ENCODE measurements at places on chromosomes 7 and 10.

- no peak for DNase-seq
These were observed 238.9 kb downstream of the CAMK1D start for GRCh38 chr10:12588091-12588860.

GRCh38 chr10:102935939-102936605 lies 18.0 kb downstream of the CNNM2 start:
- DNase-seq: no peak

GRCh38 chr10:46022978-46023702 lies 7.3 kb downstream of the NCOA4 start:
- peak; percentile 98 for DNase-seq

GRCh38 chr7:111107579-111107978 lies 16.7 kb downstream of the LRRN3 start:
- DNase-seq: no peak

GRCh38 chr7:94374231-94374630 lies 20.5 kb upstream of the COL1A2 start:
- DNase-seq: no peak

- DNase-seq: no peak
These were observed 141.3 kb upstream of the ZMIZ1 start for GRCh38 chr10:78927257-78927995.

DNA sequence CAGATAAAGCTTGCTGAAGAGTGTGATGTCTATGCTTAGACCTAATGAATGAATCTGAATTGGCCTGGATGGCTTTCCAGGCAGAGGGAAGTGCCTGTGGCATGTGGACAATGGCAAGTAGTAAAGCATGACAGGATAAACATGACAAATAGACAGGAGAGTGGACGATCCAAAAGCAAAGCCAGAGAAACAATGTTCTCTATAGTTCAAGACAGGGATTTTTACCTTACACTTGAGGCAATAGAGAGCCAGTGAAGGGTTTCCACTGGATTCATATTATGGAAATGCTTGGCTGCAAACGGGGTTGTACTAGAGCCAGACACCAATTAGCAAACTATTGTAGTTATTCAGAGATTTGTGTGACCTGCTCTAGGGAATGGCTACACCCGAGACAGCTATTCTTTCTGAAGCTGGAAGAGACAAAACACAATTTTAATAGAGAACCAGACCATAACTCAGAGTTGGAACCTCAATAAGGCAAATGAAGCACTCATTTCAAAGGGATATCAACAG lies 2.3 kb downstream of the AGMO start:
- no peak for DNase-seq

DNA sequence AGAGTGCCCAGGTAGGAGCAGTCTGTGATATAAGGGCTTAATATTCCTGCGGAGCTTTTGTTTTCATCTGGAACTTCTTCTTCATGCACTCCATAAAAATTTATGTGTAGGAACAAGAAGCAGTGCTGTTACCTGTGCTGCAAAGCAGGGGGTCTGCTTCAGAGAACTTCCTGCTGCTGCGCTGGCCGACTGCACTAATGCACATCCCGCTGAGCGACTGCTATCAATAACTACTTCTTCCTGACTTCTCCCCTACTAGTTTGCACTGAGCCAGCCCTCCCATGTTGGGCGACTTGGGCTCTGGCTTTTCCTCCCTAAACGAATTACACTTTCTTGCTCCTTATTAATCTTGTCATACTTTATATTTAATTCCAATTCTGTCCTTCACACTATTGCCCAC lies 150.3 kb downstream of the NEBL start:
- DNase-seq: no peak

DNA sequence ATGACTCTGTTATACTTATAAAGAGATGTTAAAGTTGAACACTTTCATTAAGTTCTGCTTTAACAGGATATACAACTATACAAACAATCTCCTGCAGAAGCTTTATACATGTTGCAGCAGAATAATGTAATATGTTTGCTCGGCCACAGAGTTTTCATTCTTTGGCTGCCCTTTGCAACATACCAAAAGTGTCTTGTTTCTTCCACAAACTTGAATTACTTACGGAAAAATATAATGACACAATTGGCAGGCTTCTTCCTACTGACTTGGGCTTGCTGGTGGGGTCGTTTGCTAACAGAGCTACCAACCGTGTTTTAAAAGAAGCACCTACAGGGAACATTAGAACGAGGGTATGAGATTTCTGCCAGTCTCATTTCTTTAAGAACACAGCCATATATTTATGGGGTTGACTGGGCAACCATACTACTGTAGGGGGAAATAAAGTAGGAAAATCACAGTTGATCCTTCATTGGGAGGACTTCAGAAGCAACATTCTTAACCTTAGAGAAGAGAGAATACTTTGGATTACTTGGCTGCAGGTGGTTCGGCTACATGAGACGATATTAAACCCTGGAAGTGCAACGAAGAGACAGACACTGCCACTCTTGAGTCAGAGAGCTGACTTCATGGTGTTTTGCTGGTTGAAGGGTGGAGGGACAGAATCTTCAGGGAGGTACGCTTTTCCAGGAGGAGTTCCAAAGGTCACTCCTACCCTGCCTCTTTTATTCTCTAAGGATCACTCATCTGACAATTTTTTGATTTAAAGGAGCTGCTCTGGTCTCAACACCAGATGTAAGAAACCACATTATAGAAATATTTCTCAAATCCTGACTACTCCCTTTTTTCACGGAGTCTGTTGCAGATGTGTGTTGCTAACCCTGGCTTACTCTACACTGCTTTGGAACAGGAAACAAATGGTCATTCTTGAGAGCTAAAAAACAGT lies 123.9 kb downstream of the SEMA3C start:
- no peak for DNase-seq

- DNase-seq: no peak
These were observed 194.9 kb downstream of the REEP3 start for GRCh38 chr10:63716016-63716580.

- peak; percentile 58 for DNase-seq
These were observed 445.1 kb upstream of the ZMIZ1 start for GRCh38 chr10:78623578-78624215.

GRCh38 chr10:98374217-98374985 lies 40.6 kb downstream of the PYROXD2 start:
- DNase-seq: no peak

GRCh38 chr7:151430391-151431205 lies 9.3 kb downstream of the CRYGN start:
- no peak for DNase-seq

- DNase-seq: peak; percentile 98
These were observed 9.3 kb upstream of the TMEM270 start for GRCh38 chr7:73851410-73852338.
